ENCODE measurements at places on chromosomes 5 and 9. TPM values are rescaled to one million over a fixed set of nuclear protein-coding genes. Genes with fewer than 3 reads are reported as not detected.

Gene IL4
- total RNA-seq, result not detected

Gene CD14
- 1.3 TPM for total RNA-seq

DNA sequence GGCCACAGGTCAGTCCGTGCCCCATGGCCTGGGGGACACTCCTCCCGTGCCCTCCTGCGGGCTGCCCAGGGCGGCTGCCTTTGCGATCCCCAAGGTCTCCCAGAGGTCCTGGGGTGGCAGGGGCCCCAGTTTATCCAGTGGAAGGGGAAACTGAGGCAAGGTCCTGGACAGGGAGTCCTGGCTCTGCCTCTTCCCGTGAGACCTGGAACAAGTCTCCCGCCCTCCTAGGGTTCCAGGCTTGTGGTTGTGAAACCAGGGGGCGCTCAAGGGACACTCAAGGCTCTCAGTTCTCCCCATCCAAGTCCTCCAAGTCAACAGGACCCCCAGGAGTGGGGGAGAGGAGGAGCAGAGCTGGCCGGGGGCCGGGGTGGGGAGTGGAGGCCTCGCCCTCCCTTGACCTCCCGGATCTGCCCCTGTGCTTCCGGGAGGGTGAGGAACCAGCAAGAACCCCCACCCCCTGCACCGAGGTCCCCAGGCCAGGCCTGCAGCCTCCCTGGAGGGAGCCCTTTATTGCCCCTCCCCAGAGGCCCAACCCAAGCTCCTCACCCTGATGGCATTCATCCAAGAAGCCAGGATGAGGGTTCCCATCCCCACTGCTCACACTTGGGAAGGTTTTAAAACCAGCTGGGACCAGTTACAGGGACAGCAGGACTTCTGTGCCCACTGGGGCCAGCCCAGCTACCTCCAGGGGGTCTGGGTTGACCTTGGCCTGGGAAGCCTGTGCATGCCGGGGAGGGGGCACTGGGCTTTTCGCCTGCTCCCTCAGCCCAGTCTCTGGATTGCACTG is 24.7 kb upstream of the TMEM250 start:
- no peaks in the 10 kb centered on the region for H3K4me1 ChIP-seq
- H3K27ac ChIP-seq, result no peak overlapping the region
- no peaks in the 10 kb centered on the region for H3K27me3 ChIP-seq
- H3K4me3 ChIP-seq, result no peak overlapping the region
- H3K36me3 ChIP-seq, result no peaks in the 10 kb centered on the region

GRCh38 chr9:97357056-97357455 is 49.6 kb downstream of the CCDC180 start:
- no peak overlapping the region for H3K4me3 ChIP-seq
- H3K4me1 ChIP-seq, result no peaks in the 10 kb centered on the region
- H3K27ac ChIP-seq, result no peak overlapping the region
- DNase-seq, result no peak
- no peaks in the 10 kb centered on the region for H3K27me3 ChIP-seq
- peaks cover 2% of the 10 kb centered on the region for H3K36me3 ChIP-seq

DNA sequence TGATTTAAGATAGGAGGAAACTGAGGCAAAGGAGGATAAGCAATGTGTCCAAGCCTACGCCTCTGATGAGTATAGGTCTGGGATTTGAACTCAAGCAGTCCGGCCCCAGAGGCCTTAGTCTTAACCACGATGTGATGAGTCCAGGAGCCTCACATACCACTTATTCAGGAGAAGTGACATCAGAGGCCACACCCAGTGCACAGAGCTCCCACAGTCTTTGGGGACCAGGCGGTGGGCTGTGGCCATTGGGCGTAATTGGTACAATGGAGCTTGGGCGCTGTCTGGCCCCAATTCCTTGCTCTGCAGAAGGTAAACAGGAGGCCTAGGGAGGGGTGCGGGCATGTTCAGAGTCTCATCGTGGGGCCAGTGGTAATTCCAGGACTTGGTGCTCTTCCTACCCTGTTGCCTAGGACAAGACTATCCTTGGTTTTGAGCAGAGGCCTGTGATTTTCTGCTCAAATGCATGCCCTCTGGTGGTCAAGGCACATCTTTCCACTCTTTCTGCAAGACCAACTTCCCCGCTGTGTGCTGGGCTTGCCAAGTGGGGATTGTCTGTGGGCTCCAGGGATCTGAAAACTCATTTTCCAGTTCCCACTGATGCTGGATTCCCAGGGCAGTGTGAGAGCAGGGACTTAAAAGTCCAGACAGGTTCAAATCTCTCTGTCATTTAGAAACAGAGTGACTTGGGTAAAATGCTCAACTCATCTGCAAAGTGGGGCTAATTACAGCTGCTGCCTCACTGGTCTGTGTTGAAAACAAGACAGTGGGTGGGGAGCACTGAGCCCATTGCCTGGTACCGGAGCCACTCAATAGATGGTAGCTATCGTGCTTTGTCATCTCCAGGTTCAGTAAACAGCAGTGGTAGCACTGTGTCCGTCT is 15.8 kb downstream of the NDST1 start:
- H3K27me3 ChIP-seq, result no peaks in the 10 kb centered on the region
- no peak overlapping the region for H3K27ac ChIP-seq
- H3K36me3 ChIP-seq, result no peaks in the 10 kb centered on the region
- no peak for DNase-seq
- H3K4me1 ChIP-seq, result peaks cover 13% of the 10 kb centered on the region
- no peak overlapping the region for H3K4me3 ChIP-seq

DNA sequence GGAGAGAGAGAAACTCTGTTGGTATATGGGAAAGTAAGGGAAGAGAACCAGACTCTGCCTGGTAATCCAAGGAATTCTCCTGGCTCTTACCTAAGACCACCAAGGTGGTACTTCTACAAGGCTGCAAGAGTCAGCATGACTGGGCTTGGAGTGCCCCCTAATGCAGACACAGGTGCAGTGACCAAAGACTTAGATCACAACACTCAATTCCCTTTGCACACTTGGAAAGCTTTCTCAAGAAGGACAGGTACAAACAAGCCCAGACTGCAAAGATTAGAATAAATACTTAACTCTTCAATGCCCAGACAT is 25.2 kb downstream of the UGT3A2 start:
- H3K36me3 ChIP-seq, result no peaks in the 10 kb centered on the region
- H3K27me3 ChIP-seq, result no peaks in the 10 kb centered on the region
- DNase-seq, result no peak
- no peak overlapping the region for H3K4me3 ChIP-seq
- H3K4me1 ChIP-seq, result no peaks in the 10 kb centered on the region

DNA sequence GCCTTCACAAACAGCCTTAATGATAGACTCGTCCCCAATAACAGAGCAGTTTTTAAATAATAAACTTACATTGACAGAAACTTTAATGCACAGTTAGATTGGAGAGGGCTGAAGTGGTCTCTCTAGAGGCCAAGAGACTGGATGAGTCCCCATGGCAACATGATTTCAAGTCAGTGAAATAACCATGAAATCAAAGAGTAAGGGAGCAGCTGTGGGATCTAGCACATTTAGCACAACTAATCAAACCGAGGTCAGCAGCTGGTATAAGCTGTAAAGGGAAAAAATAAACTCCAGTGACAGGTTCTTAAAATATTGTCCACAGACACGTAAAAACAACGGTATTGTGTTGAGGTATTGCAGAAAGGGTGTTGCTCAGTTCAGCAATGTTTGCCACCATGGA is 916.6 kb downstream of the DNAH5 start:
- H3K27me3 ChIP-seq, result no peaks in the 10 kb centered on the region
- H3K36me3 ChIP-seq, result no peaks in the 10 kb centered on the region
- no peak overlapping the region for H3K4me3 ChIP-seq
- DNase-seq, result no peak
- H3K4me1 ChIP-seq, result no peaks in the 10 kb centered on the region
- H3K27ac ChIP-seq, result no peak overlapping the region

Data from T-cell (primary cell).